Thoracic aorta (tissue), 2 donors: ENCODE measurements at places on chromosomes 12 and 14.

DNA sequence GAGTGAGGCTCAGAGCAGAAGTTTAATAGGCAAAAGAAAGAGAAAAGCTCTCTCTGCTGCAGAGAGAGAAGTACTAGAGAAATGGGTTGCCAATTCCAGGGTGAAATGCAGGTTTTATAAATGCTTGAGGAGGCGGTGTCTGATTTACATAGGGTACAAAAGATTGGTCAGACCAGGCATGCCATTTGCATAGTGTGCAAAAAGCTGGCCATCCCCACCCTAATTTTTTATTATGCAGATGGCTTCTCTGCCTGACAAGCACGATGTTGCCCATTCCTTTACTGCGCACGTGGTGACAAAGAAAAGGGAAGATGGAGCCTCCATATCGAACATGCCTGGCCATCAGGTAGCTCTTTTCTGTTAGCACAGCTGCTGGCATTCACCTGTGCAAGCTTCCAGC, 209.3 kb upstream of the PPFIA2 start:
- no peak overlapping the region for H3K27ac ChIP-seq
- H3K27me3 ChIP-seq = no peaks in the 10 kb centered on the region
- no peak for DNase-seq

DNA sequence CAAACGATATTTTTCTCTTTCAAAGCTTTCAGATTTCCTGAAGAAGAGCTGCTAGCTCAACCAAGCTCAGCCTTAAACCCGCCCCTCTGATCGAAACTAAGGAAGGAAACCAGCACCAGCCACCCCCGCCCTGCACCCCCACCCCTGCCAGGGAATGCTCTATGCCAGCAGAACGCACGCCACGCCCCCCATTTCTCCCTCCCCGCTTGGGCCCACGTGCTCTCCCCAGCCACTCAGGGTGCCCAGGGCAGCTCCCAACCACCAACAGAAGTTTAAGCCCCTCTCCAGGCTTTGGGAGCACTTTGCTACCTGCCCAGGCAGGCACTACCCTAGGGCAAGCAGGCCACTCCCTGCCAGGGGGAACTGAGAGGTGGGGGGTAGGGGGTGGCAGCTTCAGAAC, 18.8 kb upstream of the KRT78 start:
- no peak overlapping the region for H3K27ac ChIP-seq
- no peak for DNase-seq
- H3K36me3 ChIP-seq = no peaks in the 10 kb centered on the region
- peaks cover 10% of the 10 kb centered on the region for H3K4me1 ChIP-seq
- no peak overlapping the region for H3K4me3 ChIP-seq
- no peaks in the 10 kb centered on the region for H3K27me3 ChIP-seq

- no peak overlapping the region for H3K4me3 ChIP-seq
- H3K4me1 ChIP-seq = no peaks in the 10 kb centered on the region
- H3K27me3 ChIP-seq = no peaks in the 10 kb centered on the region
- DNase-seq = no peak
- H3K36me3 ChIP-seq = no peaks in the 10 kb centered on the region
- no peak overlapping the region for H3K27ac ChIP-seq
Measured at GRCh38 chr14:58828298-58828697, 190.5 kb downstream of the DACT1 start.

DNA sequence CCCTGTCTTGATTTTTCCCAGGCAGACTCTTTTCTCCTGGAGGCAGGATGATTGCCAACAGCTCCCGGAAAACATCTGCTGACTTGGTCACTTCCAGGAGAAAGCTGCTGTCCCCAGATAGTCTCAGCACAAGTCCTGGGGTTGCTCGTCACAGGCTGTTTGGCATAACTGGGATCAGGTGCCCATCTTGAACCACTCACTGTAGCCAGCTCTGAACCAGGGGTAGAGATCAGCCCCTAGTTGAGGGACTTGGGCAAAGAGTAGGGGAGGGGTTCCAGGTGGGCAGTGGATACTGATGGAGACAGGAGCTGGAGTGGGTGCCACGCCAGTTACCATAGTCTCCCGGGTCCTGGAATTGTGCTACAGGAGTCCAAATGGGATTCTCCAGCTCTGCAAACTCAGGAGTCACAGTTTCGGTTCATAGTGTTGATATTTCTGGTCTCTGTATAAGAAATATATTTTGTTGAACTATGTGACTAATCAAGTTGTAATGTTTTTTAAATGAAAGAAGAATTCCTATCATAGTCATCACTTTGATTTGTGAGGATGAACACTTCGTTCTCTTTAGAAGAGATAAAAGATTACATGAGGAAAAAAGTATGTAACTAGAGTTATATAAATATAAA, 1154.5 kb downstream of the AACS start:
- H3K4me1 ChIP-seq = no peaks in the 10 kb centered on the region
- no peak overlapping the region for H3K27ac ChIP-seq
- H3K4me3 ChIP-seq = no peak overlapping the region
- no peak for DNase-seq
- H3K36me3 ChIP-seq = no peaks in the 10 kb centered on the region
- H3K27me3 ChIP-seq = no peaks in the 10 kb centered on the region

DNA sequence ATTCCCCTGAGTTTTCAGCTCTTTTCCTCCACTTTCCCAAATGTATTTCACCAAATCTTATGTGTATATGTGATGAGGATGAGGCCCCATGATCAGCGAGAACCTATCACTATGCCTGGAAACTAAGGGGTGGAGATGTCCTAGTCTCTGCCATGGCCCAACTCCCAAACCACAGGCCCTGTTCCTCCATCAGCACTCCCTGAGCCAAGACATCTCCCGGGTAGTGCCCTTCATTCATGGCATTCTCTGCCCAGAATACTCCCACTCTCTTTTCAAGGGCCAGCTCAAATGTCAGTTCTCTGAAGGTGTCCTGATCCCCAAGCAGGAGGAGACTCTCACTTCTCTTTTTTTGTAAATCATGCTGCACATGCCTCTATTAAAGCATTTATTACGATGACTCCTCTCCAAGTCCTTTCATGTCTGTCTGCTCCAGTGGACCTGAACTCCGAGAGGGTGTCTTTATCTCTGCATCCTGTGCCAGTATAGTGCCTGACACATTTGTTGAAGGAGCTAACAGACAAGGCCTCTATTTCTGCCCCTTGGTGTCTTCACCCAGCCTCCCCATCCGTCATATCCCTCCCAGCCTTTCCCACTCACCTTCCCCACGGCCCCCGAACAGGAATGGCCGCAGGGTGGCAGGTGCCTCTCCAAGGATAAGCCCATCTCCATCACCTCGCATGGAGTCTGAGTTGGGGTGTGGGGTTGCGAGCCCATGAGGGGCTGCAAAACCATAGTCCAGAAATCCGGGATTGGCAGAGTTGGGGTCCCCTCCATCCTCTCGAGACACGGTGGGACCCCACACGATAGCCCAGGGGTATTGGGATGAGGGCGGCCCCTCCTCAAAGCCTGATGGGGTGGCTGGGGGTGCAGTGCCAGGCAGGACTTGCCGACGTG, 3.7 kb downstream of the PIANP start:
- H3K36me3 ChIP-seq = no peaks in the 10 kb centered on the region
- DNase-seq = no peak
- H3K4me1 ChIP-seq = no peaks in the 10 kb centered on the region
